ENCODE measurements at places on chromosomes 11 and 22.

- DNase-seq, result no peak
Observed at GRCh38 chr11:124889191-124890091, 8.2 kb downstream of the ROBO4 start.

GRCh38 chr22:38716826-38717225 is 11.1 kb downstream of the GTPBP1 start:
- no peak for DNase-seq

DNA sequence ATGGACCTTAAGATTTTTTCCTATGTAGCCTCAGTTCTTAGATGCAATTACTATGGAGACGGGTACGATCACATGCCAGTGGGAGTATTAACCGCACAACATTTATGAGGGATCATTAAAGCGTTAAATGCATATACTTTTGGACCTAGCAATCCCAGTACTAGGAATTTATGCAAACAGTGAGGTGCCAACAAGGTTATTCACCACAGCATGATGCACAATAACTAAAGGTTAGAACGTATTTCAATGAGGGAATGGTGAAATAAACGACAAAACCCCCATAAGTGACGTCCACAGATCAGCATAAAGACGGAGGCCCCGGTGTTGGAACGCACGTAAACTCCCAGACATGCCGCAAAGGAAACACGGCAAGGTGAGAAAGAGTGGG is 539 bp downstream of the SIRT3 start:
- DNase-seq, result no peak

GRCh38 chr11:6284250-6284649 is 24.6 kb downstream of the CCKBR start:
- DNase-seq, result no peak

GRCh38 chr11:45860764-45861510 is 13.7 kb downstream of the CRY2 start:
- no peak for DNase-seq

DNA sequence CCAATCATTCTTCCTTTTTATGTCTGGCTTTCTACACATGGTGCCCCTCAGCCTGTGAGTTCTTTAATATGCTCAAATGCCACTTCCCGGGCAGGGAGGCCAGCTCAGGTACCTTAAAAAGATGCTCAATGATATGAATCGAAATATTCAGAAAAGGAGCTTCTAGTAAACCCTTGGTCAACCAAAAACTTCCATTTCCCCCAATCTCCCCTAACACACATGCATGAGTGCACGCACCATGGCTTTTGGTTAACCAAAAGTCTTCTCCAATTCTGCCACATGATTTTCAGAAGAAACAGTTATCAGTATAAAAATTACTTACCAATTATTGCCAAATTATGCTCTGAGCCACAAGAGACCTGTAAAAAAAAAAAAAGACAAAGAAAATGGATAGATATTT is 135.0 kb downstream of the SERGEF start:
- DNase-seq, result no peak

GRCh38 chr11:12618743-12619540 is 55.3 kb upstream of the TEAD1 start:
- DNase-seq, result no peak

DNA sequence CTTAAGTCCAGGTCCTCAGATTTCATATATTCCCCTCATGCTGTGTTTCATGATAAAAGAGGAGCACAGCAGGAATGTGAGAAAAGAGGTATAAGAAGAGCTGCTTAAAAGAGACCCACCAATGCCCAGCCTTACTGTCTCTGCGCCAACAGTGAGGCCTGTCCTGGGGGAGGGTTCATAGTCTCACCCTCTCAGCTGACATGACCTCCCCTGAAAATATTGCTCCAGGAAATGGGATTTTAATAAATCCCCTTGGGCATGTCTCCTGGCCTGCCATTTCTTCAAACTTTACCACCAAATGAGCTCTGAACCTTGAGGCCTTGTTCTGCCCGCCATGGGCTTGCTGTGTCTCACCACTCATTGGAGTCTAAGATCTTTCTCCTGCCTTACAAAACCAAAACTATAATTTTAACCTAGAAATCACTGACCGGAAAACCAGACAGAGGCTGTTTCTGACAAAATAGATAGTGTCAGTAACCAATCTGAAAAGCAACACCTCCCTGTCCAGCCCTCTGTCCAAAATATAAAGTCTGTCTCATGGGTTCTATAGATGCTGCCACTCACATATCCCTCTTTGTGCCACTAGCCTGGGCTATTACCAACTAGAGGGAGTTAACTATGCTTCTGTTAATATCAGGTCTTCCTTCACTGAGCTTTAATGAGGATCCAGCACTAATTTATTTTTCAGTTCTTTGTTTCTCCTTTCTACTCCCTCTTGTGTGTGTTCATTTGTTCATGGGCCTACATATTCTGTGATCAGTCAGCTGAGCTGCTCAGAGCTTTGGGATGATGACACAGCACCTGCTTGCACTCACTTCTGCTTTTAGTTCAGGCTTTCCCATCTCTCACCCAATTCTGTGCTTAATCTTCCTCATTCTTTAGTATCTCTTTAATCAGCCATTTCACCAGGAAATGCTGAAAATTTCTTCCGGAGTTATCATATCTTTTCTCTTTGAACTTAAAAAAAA is at the start of gene OR2AG2:
Gene OR2AG2, minus strand, starts transcription at position 51 of the 968 bp plus-strand sequence. CDS start 3,019 bp downstream, outside the sequence.
- no peak for DNase-seq

DNA sequence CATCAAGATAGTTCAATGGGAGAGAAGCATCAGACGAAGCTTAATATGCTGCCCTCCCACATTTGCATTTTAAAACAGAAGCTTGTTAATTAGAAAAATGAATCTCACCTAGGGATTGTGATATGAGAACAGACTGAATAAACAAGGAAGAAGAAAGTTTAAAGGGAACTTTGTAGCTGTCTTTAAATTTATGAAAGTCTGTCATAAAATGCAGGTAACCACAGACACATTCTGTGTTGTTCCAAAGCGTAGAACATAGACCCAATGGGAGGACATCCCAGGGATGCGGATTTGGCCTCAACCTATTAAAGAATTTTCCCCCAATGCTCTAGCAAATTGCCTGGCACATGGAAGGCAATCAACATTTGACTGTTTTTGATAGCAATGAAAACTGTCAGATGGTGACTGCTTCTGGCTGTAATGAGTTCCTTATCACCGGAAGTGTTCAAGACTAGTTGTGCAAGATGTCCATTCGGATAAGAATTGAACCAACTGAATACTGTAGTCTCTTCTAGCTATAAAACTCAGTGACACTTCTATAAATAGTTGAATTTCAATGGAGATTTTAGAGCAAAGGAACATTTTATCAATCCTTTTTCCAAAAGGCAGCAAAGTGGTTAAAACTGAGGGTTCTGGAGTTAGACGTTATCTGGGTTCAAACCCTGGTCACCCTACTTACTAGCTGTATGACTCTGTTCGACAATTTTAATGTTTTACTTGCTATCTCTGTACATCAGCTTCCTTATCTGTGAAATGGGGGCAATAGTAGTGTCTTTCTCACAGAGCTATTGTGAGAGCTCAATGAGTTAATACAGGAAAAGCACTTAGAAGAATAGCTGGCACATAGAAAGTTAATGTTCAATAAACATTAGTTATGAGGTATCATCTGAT is 64.9 kb downstream of the LIF start:
- DNase-seq, result no peak

DNA sequence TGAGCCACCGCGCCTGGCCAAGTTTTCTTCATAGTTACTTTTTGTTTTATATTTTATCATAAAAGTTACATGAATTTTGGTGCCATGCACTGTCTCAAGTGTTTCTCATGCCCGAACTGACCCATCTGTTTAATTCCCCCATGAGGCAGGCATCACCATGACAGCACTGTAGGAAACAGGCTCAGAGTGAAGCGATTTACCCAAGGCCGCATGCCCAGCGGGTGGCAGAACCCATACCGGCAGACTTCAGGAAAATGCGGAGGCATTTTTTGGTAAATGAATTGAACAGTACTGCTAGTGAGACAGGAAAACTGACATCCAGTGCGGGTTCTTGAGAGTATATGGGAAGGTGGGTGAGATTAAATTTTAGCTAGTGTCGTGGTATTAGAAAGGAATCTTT is 19.0 kb downstream of the CECR2 start:
- DNase-seq, result no peak

DNA sequence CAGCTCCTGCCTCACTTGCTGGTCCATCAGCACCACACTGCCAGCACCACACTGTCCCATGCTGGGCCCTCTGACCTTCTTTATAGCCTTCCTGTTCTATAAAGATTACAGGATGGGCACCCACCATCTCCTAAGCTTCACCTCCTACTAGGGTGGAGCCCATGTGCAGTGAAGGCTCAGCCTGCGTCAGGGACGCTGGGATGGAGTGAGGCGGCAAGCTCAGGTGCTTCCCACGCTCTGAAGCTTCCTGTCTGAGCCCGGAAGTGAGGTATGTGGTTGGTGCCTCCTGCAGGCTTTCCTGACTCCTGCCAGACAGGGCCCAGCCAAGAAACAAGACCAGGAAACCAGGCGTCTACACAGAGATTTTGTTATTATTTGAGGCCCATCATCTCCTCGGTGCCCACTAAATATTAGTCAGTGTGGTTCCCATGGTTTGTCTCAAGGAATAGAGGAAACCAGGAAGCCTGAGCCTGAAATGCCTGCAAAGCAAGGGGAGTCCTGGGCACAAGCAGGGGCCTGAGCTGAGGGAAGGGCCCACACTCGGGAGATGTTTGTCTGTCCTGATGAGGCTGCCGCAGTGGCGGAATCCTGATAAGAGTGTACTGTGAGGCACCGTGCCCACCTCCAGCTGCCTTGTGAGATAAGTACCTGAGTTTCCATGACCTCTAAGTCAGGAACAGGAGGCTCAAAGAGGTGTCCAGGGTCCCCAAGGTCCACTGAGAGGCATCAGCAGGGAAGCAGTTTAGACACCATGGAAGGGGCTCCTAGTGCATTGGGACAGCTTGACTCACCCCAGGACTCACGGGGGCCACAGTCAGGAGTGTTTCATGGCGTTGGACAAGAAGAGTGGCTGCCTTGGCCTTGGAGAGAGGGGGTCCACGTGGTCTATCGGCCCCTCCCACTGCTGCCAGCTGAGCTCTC is 22.0 kb downstream of the RSPH14 start:
- no peak for DNase-seq

DNA sequence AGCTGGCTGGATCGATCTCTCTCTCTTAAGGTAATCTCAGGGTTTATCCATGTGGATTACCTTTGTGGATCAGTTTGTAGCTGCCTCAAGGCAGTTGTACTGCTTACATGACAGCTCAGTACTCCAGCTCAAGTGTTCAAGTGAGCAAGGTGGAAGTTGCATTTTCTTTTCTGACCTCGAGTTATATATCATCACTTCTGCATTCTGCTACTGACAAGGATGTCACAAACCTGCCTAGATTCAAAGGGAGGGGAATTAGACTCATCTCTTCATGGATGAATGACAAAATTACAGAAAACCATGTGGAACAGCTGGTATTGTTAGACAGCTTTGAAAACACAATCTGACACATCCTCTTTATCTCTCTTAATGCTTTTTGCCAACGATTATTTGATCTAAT is 6.1 kb upstream of the TCN2 start:
- DNase-seq, result no peak

GRCh38 chr22:27192135-27192829 is 534.9 kb downstream of the MIAT start:
- DNase-seq, result no peak

GRCh38 chr22:29503811-29504372 is 23.9 kb downstream of the NEFH start:
- no peak for DNase-seq

DNA sequence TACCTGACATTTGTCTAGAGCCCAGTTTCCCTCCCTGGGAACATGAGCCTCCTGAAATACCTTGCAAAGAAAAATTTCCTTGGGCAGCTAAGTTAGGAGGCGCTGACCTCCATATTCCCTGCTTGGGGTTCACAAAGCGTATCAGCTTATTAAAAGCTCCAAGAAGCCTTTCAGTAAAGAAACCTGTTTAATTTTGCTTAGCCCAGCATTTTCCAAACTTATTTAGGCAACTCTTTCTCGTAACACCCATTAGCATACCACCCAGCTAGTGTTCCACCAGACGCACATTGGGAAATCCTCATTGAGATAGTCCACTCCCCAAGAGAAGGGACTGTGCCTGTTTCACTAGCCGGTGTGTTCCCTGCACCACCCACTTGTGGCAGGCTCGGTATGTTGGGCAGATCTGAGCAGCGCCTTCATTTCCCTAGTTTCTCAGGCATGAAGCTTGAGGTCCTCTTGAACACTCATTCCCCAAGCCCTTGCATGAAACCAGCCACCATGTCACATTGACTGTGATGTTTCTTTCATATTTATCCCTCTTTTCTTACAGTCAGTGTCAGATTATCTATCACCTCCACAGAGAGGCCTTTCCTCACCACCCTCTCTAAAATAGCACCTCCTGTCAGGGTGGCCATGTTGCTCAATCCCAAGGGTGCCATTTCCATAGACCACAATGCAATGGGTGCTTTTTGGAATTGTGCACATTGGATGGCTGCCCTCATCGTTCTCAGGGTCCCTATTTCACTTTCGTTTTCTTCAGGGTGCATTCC is 12.5 kb upstream of the ELF5 start:
- no peak for DNase-seq

DNA sequence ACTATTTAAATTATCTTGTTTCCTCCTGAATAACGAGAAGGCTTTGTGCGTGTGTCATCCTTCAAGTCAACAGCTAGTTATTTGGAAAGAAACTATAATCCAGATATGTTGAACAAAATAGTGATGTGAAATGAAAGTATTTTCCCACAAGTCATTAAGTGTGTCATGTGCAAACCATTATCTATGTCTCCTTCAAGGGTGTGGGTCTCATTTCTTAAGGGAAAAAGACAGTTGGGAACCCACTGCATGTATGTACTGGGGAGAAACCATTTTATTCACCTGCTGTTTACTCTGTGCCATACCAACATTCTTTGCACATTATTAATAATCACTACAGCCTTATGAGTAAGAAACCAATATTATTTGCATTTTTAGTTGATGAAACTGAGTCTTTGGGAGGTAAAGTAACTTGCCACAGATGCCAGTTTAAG is 145.3 kb upstream of the CTSC start:
- no peak for DNase-seq

- DNase-seq, result no peak
Observed at GRCh38 chr11:59761993-59762392, 6.8 kb downstream of the STX3 start.

GRCh38 chr22:36117053-36117554 is 43.5 kb downstream of the APOL3 start:
- DNase-seq, result no peak

GRCh38 chr22:38653741-38654140 is 2.5 kb downstream of the FAM227A start:
- no peak for DNase-seq

- no peak for DNase-seq
Observed at GRCh38 chr11:25970726-25971508, 361.0 kb upstream of the ANO3 start.

- DNase-seq, result no peak
Observed at GRCh38 chr11:124740277-124740882, 638 bp downstream of the NRGN start.

DNA sequence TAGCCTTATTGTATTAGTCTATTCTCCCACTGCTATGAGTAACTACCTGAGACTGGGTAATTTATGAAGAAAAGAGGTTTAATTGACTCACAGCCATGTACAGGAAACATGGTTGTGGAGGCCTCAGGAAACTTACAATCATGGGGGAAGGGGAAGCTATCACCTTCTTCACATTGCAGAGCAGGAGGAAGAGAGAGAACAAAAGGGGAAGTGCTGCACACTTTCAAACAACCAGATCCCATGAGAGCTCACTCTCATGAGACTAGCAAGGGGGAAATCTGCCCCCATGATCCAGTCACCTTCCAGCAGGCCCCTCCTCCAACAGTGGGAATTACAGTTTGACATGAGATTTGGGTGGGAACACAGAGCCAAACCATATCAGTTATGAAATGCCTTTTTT is 179.4 kb downstream of the ARHGAP42 start:
- no peak for DNase-seq

- DNase-seq, result no peak
Observed at GRCh38 chr11:115698243-115698642, 194.0 kb upstream of the CADM1 start.

- no peak for DNase-seq
Observed at GRCh38 chr11:126355926-126356897, 726 bp downstream of the ST3GAL4 start.
